ENCODE measurements at places on chromosomes 1 and 21.
A peak's percentile ranks its signal among the peaks of the same experiment; 100 is the strongest.

DNA sequence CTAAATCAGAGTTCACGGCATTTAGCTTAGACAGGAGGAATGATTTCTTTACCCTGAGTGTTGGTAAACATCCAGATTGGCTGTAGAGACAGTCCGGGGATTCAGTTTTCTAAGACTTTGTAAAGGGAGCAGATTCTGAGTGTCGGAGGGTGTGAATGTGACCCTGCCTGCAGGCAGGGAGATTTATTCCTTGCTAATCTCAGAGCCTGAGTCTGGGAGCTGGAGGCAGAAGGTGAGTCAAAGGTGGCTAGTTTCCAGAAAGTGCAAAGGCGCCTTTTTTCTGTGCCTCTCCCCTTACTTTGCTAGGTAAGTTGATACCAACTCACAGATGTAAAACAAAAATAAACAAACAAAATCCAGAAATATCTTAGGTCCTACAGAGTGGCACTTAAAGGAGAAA lies 11.7 kb downstream of the ATP1B1 start:
- no peak for DNase-seq

DNA sequence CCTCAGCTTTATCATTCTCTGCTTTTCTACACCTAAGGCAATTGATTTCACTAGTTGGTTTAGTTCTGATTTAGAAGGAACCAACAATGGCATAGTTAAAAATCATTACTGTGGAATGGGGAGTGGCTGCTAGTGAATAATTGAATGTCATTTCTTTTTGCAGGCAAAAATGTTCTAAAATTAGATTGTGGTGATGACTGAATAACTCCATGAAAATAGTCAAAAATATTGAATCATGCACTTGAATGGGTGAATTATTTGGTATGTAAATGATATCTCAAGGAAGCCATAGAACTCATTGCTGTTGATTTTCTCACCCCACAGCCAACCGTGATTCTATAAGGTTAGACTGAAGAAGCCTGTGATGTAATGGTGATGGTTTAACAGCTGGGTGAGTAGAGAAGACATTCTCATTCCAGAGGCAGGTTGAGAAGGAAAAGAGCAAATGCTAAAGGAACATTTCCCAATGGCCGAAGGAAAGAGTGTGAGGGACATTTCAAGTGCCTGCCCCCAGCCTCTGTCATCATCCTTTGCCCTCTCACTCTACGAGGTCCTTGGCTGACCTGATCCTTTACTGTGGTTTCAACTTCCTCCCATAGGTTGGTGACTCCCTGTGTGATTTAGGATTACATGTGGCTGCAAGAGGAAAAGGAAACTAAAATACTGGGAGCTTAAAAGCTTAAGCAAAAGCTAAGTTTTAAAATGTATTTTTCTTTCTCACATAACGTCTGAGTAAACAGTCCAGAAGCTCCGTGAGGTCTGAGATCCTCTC lies 12.5 kb downstream of the OVAAL start:
- no peak for DNase-seq

GRCh38 chr21:42622284-42622683 lies 31.1 kb upstream of the PDE9A start:
- no peak for DNase-seq

GRCh38 chr1:180178511-180179161 lies 24.0 kb downstream of the QSOX1 start:
- DNase-seq, result peak; percentile 42

DNA sequence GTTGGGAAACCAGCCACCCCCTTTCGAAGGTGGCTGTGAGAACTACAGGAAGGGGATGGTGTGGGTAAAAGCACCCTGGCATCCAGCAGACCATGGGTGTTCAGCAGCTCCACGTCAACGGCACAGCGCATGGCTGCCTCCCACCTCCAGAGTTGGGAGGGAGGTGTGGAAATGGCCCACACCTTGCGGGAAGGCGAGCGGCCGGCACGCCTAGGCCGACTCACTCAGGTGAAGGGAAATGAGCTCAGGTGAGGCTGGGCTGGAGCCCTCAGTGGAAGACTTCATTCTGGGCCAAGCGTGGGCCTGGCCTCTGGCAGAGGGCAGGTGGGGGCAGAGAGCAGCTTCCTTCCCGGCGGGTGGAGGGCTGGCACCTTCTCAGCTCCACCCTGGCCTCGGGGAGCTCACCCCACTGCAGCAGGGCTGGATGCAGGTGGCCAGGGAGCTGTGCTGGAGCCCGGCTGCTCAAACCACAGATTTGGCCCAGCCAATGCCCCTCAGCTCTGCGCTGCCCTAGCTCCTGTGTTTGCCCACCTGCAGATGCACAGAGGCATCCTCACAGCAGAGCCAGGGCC lies 24.8 kb upstream of the ALDH4A1 start:
- DNase-seq, result no peak

Data from effector CD8-positive, alpha-beta T cell (primary cell).